NCI-H1417 (cell line): ENCODE measurements at places on chromosomes 3 and 15.

DNA sequence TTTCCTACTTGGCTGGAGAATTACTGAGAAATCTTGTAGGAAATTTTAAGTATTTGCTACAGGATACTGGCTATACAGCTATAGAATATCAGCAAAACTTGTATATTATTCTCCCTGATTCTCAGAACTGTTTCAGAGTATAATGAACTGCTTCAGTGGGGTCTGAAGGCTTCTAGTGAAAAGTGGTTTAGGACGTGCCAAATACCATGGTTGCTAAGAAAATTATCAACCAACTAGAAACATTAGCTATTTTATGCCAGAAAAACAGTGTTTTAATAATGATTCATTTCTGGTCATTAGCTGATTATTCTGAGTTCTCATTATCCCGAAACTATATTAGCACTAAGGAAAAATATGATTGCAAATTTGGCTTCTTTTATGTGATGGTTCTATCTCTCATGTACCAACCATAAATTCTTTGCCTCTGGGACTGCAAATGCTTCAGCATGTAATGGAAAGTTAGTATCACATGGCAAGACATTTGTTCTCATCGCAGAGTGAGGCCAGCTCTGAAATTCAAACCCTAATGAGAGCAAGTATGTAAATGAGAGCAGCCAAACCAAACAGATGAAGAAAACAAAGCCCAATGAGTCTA, 11.0 kb upstream of the TSC22D2 start:
- no peak for DNase-seq

DNA sequence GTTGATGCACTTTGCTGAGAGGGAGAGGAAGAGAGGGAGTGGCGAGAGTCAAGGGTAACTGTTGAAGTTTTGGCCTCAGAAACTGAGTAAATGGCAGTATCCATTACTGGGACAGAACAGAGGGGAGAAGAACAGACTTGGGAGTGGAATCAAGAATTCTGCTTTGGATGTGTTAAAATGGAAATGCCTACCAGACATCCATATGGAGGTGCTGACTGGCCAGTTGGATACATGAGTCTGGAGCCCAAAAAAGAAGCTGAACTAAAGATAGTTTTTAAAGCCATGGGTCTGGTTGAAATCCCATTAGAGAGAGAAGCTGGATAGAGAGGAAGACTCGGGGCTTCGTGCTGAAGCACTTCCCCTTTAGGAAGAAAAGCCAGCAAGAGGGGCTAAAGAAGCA, 35.9 kb upstream of the NSMCE3 start:
- DNase-seq, result no peak

GRCh38 chr3:124260206-124260915, 268.4 kb upstream of the ROPN1 start:
- DNase-seq, result no peak

- DNase-seq, result peak; percentile 75
Measured at GRCh38 chr15:96699871-96700401, 369.4 kb downstream of the NR2F2 start.

DNA sequence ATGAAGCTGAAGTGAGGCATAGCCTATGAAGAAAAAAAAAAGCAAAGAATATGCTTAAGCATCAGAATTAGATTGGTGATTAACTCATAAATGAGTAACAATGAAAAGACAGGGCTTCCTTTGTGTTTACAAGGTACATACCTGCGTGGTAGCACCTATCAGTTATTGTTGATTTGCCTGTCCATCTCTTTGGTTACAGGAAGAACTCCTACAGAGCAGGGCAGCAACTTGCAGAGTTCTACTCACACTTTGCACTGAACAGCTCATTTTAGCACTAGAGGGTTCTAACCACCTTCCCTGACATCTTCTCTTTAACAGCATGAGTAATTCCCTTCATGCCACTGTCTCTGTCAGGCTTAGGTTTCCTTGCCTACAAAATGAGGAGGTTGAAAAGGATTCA, 166.0 kb downstream of the DPH6 start:
- peak; percentile 12 for DNase-seq

DNA sequence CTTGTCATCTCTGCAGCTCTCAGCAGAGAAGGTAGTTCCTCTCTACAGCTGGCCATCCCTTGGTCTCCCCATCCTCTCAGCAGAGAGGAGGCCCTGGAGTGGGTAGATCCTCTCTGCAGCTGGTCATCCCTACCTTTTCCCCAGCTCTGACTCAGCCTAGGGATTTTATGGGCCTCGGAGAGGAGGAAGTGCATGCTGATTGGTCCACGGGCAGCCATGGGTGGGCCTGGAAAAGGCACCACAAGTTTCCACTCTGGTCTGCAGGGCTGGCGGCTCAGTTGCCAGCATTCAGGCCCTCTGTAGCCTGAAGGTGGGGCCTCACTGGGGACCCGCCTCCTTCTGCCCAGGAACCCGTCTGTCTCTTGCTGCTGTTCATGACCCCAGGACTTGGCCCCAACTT, 36.9 kb downstream of the NR1D2 start:
- DNase-seq, result no peak

DNA sequence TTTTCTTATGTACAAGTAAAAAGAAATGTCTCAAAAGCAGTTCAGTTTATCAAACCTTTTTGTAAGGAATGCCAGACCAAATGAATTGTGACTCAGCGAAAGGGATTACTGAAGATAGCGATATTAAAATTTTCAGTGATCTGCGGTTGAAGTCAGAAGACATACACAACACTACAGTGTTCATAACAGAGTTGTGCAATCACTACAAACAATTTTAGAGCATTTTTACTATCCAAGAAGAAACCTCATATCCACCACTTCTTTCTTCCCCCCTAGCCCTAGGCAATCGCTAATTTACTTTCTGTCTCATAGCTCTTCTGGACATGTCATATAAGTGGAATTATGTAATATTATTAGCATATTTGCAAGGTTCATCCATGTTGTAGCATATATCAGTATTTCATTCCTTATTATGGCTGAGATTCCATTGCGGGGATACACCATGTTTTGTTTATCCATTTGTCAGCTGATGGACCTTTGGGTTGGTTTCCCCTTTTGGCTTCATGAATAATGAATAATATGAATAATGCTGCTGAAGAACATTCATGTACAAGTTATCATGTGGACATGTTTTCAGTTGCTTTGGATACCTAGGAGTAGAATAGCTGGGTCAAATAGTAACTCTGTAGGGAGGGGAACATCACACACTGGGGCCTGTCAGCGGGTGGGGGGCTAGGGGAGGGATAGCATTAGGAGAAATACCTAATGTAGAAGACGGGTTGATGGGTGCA, 23.6 kb upstream of the ALPK3 start:
- no peak for DNase-seq

DNA sequence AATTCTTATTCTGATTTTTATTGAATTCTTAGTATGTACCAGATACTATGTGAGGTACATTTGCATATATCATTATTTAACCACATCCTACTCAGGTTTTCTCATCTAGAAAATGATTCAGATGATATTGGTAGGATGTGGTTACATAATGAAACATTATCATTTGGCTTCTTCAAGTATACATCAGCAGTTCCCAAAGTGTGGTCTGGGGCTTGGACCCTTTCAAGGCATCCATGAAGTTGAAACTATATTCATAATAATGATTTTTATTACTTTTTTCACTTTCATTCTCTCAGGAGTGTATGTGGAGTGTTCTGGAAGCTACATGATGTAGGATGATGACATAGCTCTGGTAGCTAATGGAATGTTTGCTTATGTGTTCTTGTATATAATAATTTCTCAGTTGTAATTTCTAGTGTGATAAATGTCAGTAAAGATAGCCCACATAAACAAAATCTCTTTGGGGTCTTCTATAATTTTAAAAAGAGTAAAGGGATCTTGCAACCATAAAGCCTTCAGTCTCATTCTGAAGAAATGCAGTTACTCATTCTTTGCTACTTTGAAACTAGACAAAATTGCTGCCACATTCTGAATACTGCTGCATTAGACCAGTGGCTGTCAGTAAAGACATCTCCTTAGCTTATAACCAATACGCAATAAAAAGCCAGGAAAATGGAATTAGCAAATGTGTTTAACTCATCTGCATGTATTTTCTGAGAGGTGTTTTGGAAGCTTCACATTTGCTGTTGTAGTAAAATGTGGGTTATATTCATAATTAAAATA, 95.8 kb downstream of the PPARG start:
- no peak for DNase-seq

DNA sequence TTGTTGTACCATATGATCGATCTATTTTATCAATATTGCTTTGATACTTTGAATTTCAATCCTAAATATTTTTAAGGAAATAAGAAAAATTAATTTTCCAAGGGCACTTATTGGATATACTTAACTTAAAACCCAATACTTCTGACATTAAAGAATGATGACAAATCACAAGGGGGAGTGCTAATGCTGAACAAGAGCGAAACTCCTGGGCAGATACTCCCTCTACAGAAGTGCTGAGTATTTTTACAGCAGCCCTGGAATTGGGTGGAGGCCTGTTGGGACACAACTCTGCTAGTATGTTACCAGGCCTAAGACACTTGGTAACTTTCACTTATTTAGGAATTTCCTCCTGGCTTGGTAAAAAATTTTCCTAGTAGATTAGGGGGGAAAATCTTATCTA, 46.2 kb downstream of the DENND6A start:
- no peak for DNase-seq

GRCh38 chr3:153809097-153809496, 312.1 kb upstream of the ARHGEF26 start:
- no peak for DNase-seq

- peak; percentile 54 for DNase-seq
Measured at GRCh38 chr3:136883967-136884720, 22.1 kb downstream of the NCK1 start.

- no peak for DNase-seq
Measured at GRCh38 chr3:141877911-141878310, 1.5 kb downstream of the ATP1B3 start.

GRCh38 chr15:96367311-96368200, 37.1 kb downstream of the NR2F2 start:
- no peak for DNase-seq

DNA sequence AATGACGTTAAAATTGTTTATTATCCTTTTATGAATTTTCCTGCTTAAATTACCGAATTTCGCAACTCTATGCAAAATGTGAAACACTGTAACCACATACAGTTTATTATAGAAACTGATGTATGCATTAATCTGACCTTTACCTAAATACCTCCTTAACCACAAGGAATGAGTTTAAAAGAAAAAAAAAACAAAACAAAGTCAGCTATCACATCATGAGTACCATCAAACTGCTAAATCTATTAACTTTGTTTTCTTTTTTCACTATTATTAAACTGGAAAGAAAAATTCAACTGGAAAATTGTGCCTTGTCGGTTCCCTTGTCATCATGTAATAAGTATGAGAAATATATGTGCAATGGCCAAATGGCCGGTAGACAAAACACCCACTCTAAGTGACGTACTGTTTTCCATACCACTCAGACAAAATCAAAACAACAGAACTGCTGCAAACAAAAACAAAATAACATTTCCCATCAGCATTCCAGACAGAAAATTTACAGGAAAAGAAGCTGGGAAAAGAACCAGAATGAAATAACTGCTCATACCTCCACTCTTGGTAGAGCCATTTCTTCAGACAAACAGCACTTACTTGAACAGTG, 415.3 kb downstream of the FOXP1 start:
- no peak for DNase-seq

GRCh38 chr3:52636673-52637072, 49.0 kb downstream of the PBRM1 start:
- peak; percentile 1 for DNase-seq

DNA sequence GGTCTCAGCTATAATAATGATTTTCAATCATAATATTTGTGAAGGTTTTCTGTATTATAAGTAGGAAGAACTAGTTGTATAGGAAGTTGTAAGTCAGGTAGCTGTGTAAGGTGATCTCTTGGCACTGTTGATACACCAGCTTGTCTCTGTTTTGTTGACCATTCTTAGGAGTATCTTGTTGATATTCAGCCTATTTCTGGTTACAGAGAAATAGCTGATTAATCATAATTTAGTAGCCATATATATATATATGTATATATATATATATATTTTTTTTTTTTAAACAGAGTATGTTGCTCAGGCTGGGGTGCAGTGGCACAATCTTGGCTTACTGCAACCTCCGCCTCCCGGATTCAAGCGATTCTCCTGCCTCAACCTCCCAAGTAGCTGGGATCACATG, 20.2 kb downstream of the AKAP13 start:
- DNase-seq, result no peak

- DNase-seq, result no peak
Measured at GRCh38 chr15:30038667-30039523, 43.9 kb upstream of the GOLGA8J start.

DNA sequence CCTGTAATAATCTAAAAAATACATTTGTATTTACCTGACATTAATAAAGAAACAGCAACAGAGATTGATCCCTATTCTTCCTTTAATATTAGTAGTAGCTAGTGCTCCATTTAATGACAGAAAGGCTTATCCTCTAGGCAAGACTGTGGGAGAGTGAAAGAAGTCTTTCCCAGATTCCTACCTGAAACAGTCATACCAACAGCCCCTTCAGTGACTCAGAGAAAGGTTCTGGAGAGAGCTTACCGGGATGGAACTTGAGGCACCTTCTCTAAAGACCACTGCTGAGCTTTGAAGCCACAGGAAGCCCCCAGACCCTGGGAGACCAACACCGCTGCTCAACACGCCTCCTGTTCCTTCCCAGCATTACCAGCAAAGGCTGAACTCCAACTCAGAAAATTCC, 66.9 kb upstream of the FGF12 start:
- no peak for DNase-seq

DNA sequence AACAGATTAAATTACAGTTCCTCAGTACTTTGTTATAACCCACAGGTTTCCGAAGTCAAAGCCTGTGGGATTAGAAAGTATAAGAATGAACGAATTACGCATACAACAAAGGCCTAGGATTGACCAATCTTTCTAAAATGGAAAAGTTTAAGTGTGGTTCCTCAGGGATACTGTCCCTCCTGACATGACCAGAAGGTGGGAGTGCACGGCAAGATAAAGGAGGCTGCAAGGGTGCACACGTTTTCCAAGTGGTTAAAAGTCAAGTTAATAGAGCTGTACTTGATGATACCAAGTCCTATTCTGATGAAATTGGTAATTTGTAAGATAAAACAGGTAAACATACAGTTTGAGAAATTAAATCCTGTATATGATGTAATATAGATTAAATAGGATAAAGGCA, 96.2 kb downstream of the ALDH1A2 start:
- peak; percentile 47 for DNase-seq

- DNase-seq, result peak; percentile 42
Measured at GRCh38 chr3:177357352-177358090, 160.2 kb upstream of the TBL1XR1 start.

- no peak for DNase-seq
Measured at GRCh38 chr3:14279626-14280061, 101.0 kb downstream of the LSM3 start.

- DNase-seq, result no peak
Measured at GRCh38 chr15:97317163-97317562, 643.3 kb upstream of the ARRDC4 start.

DNA sequence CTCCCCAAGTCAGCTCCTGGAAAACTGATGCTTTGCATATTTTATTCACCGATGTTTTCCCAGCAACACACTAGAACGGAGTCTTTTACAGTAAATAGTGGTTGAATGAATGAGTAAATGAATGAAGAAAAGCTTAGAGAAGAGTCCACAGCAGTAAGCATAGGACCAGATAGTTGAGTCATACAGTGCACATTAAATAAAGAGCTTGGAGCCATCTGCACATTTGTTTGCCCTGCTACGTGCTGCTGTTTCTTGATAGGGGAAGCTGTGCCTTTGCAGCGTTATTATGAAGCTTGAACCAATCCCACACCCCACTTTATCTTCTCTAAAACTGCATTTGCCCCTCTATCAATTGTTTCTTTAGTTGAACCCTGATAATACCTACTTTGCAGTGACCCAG, 1.2 kb downstream of the FAM98B start:
- DNase-seq, result peak; percentile 21

- no peak for DNase-seq
Measured at GRCh38 chr3:114221881-114222264, 15.5 kb downstream of the ZNF80 start.
